Activated CD4-positive, alpha-beta memory T cell treated with anti-CD3 and anti-CD28 coated beads, Interleukin-2, amount 10 ng/mL, durations not matched to agents 7 days and 5 days (primary cell): ENCODE measurements at places on chromosomes 7 and 10. TPM values are rescaled to one million over a fixed set of nuclear protein-coding genes. Genes with fewer than 3 reads are reported as not detected.

SEMA3C gene
- total RNA-seq: not detected

PLEKHS1 gene
- total RNA-seq: 0.08 TPM

PNLIPRP1 gene
- not detected for total RNA-seq

FOXP2 gene
- not detected for total RNA-seq

PON1 gene
- total RNA-seq: not detected

TEX36 gene
- not detected for total RNA-seq

HTR5A gene
- not detected for total RNA-seq

SNX10 gene
- total RNA-seq: 42.4 TPM

ADRA2A gene
- not detected for total RNA-seq

LRRD1 gene
- total RNA-seq: not detected

CCDC3 gene
- total RNA-seq: 0.18 TPM

KCNIP2 gene
- 2.6 TPM for total RNA-seq

POLR1F gene
- total RNA-seq: 17.3 TPM

MRPS17 gene
- 11.6 TPM for total RNA-seq

PIK3CG gene
- total RNA-seq: 47.3 TPM

BAIAP2L1 gene
- 0.68 TPM for total RNA-seq

SFMBT2 gene
- 27.0 TPM for total RNA-seq

ANK3 gene
- total RNA-seq: 15.0 TPM

CCL24 gene
- total RNA-seq: not detected
